Left ventricle myocardium superior (tissue), 1 donor: ENCODE measurements at places on chromosomes 6 and 20. TPM values are rescaled to one million over a fixed set of nuclear protein-coding genes. Genes with fewer than 3 reads are reported as not detected.

Gene SPAG4
- total RNA-seq = 3.1 TPM

Gene SPTLC3
- total RNA-seq = 5.4 TPM

Gene DPPA5
- total RNA-seq = not detected

Gene CBLN4
- total RNA-seq = not detected

Gene HUS1B
- total RNA-seq = not detected

Gene SIM1
- not detected for total RNA-seq

Gene CALHM4
- 0.32 TPM for total RNA-seq

Gene SEMG1
- not detected for total RNA-seq

Gene FHL5
- total RNA-seq = 6.9 TPM

Gene MYMX
- total RNA-seq = 0.67 TPM

Gene DLK2
- 1.2 TPM for total RNA-seq

Gene SAMD3
- total RNA-seq = 0.32 TPM

Gene ZNF318
- total RNA-seq = 12.4 TPM

Gene LTB
- total RNA-seq = 0.40 TPM

Gene DCBLD1
- total RNA-seq = 6.0 TPM

Gene NOTCH4
- 22.5 TPM for total RNA-seq

Gene LY6G6C
- total RNA-seq = not detected

Gene GATA5
- 18.1 TPM for total RNA-seq

Gene PRDM1
- 1.7 TPM for total RNA-seq

Gene HEY2
- 66.8 TPM for total RNA-seq

Gene GPR63
- 0.79 TPM for total RNA-seq

Gene CLIC5
- 272 TPM for total RNA-seq

Gene SOX18
- total RNA-seq = 36.8 TPM

Gene BMP2
- 3.0 TPM for total RNA-seq

Gene RAET1E
- total RNA-seq = 0.79 TPM

Gene C2
- 5.8 TPM for total RNA-seq

Gene KCNQ2
- total RNA-seq = 0.52 TPM

Gene ECHDC1
- 43.4 TPM for total RNA-seq

Gene MAPK13
- 0.87 TPM for total RNA-seq

Gene PCSK2
- total RNA-seq = 1.7 TPM

Gene MED20
- total RNA-seq = 18.7 TPM

Gene FBXO5
- total RNA-seq = 2.4 TPM

Gene PSORS1C1
- total RNA-seq = 1.5 TPM
